Upper lobe of right lung (tissue), 1 donor: ENCODE measurements at places on chromosomes 1 and 21. TPM values are rescaled to one million over a fixed set of nuclear protein-coding genes. Genes with fewer than 3 reads are reported as not detected.

- H3K27ac ChIP-seq = no peak overlapping the region
- H3K4me1 ChIP-seq = peaks cover 9% of the 10 kb centered on the region
- no peaks in the 10 kb centered on the region for H3K36me3 ChIP-seq
These were observed 67.0 kb upstream of the TNFSF18 start for GRCh38 chr1:173117761-173118160.

The MCOLN3 gene
- 14.0 TPM for total RNA-seq

DNA sequence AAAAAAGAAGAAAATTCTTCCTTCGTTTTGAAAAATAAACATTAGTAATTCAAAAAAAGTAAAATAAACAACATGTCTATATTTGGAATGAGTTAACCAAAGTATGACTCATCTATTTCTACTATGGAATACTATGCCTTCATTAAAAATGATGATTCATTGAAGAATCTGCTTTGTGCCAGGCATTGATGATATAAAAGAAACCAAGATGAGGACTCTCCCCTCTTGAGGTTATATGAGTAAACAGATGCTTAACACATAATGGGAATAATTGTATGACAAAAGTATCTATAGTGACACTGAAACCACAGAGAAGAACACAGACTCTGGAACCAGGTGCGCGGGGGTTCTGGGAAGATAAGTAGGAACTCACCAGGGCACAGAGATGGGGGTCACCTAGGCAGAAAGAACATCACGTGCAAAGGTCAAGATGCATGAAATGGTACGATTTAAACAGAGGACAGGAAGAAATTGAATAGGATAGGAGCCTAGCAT lies 18.8 kb downstream of the ELF3 start:
- no peaks in the 10 kb centered on the region for H3K36me3 ChIP-seq
- no peak overlapping the region for H3K27ac ChIP-seq
- H3K4me1 ChIP-seq = peaks cover 1% of the 10 kb centered on the region

DNA sequence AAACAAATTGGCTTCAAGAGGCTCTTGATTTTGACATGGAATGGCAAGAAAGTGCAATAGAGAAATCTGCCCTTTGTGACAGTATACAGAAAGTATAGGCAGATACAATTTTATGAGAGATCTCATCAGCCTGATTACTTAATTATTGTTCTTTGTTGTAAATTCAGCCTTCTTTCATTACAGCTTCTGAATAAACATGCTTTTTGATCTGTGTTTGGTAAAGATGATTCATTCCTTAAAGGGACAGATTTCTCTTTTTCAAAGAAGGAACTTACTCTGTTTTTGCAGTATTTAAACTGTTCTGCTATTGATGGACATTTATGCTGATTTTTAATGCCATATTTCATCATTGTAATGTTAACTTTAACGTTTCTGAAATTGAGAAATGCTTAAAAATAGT lies 13.7 kb upstream of the MPC2 start:
- no peak overlapping the region for H3K4me3 ChIP-seq
- DNase-seq = no peak
- no peaks in the 10 kb centered on the region for H3K4me1 ChIP-seq
- H3K27ac ChIP-seq = no peak overlapping the region
- no peaks in the 10 kb centered on the region for H3K27me3 ChIP-seq

DNA sequence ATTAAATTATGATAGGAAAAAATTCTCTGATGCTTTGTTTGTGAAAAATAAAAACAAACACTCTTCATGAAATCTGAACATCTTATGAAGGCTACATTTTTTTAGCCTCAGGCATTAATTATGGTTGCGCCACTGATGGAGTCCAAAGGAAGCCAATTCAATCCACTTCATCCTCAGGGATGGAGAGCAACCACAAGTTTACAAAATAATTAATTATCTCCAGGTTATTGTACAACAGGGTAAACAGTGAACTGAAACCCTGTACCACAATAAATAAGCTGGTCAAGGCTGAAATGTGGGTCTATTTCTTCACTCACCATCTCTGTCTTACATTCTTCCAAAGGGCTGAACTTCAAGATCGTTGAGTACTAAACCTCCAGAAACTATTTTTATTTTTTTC lies 49.2 kb downstream of the MRPL39 start:
- H3K4me3 ChIP-seq = no peak overlapping the region
- H3K27me3 ChIP-seq = no peaks in the 10 kb centered on the region
- no peaks in the 10 kb centered on the region for H3K36me3 ChIP-seq
- DNase-seq = no peak

DNA sequence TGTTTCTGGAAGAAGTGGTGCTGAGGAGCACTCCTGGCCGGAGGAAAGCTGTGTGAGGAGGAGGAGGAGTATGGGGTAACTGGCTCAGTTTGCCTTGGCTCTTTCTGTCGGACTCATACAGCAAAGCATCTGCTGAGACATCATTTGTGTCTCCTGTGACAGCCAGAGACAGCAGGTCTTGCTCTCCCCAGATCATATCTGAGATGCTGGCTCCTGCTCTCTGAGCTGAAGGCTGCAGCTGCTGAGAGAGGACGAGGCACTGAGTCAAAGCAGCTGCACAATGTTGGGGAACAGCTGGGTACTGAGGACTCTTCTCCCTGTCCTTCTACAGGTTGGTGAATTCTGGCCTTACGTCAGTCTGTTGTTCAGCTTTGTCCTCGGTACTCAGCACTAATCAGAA lies 14.3 kb downstream of the OR2B11 start:
- no peak overlapping the region for H3K4me3 ChIP-seq
- peaks cover 3% of the 10 kb centered on the region for H3K4me1 ChIP-seq
- no peak overlapping the region for H3K27ac ChIP-seq
- H3K36me3 ChIP-seq = no peaks in the 10 kb centered on the region
- H3K27me3 ChIP-seq = no peaks in the 10 kb centered on the region
- no peak for DNase-seq

DNA sequence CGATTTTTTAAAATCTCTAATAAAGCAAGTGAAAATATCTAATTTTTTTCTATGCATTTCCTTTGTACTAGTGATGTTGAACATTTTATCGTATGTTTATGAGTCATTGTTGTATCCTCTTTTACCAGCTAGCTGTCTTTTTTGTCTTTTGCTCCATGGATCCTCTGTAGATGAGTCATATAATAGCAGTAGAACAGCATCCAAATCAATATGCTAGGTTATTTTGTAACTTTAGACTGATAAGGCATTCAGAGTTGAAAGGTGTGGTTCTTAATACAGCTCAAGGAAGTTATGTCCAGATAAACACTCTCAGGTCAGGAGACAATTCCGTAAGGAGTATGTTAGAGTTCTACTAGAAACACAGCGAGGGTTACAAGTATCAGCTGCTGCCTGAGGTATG lies 31.9 kb downstream of the MAP10 start:
- no peaks in the 10 kb centered on the region for H3K27me3 ChIP-seq
- H3K4me1 ChIP-seq = no peaks in the 10 kb centered on the region
- no peaks in the 10 kb centered on the region for H3K36me3 ChIP-seq
- no peak for DNase-seq

GRCh38 chr21:34109075-34109474 lies 35.7 kb downstream of the MRPS6 start:
- H3K27me3 ChIP-seq = no peaks in the 10 kb centered on the region
- peaks cover 3% of the 10 kb centered on the region for H3K4me1 ChIP-seq
- DNase-seq = no peak
- H3K36me3 ChIP-seq = no peaks in the 10 kb centered on the region
- no peak overlapping the region for H3K4me3 ChIP-seq
